Foreskin keratinocyte (primary cell): ENCODE measurements at places on chromosomes 13 and 19.

- DNase-seq = no peak
Measured at GRCh38 chr19:1007399-1008251, 7.4 kb downstream of the GRIN3B start.

GRCh38 chr19:31591258-31591657 lies 242.0 kb upstream of the TSHZ3 start:
- no peak for DNase-seq

- DNase-seq = no peak
Measured at GRCh38 chr13:57629391-57629804, 2.1 kb upstream of the PCDH17 start.

DNA sequence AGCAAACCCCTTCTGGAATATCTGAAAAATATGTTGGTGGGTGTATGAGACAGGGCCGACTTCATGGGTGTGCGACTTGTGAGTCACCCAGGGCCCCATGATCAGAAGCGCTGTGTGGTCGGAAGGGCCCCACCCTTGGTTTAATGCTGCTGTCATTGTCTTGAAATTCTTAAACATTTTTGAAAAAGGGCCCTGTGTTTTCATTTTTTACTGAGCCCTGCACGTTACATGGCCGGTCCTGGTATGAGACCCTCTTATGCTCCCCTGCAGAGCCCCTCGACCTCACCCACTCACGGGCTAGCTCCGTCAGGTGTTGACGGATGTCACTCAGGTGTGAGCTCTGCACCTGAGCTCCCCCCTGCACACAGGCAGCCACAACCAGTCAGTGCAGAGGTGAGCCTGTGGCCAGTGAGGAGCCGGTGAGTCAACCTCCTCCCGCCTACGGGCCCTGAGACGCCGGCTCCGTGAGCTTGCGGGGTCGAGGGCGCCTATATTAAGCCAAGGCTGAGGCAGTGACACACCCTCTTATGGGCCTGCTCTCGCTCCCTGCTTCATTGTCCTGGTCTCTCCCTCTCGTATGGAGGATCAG lies 27.7 kb downstream of the GADD45B start:
- peak; percentile 47 for DNase-seq

- peak; percentile 87 for DNase-seq
Measured at GRCh38 chr19:48656840-48657474, 11.0 kb upstream of the CA11 start.

GRCh38 chr19:7681340-7682174 lies 924 bp downstream of the TRAPPC5 start:
- peak; percentile 39 for DNase-seq

DNA sequence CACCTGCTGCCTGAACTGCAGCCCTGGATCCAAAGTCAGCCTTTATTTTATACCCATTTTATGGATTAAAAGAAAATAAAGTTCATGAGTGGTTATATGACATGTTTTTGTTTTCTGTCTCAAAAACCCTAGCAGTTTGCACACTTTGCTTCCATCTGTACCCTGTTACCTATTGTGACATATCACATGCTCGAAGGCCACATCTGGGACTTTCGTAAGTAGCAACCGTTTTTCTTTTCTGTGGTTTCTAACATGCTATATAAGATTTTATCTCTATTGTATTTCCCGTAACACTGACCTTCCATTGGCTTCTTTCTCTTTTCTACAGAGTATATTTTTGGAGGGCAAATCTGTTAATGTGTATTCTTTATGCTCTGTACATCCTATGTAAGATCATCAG lies 1007.2 kb downstream of the PCDH9 start:
- DNase-seq = no peak

- DNase-seq = no peak
Measured at GRCh38 chr19:40619333-40620160, 18.4 kb downstream of the LTBP4 start.

GRCh38 chr19:489418-490196 lies 6.7 kb upstream of the MADCAM1 start:
- DNase-seq = no peak

DNA sequence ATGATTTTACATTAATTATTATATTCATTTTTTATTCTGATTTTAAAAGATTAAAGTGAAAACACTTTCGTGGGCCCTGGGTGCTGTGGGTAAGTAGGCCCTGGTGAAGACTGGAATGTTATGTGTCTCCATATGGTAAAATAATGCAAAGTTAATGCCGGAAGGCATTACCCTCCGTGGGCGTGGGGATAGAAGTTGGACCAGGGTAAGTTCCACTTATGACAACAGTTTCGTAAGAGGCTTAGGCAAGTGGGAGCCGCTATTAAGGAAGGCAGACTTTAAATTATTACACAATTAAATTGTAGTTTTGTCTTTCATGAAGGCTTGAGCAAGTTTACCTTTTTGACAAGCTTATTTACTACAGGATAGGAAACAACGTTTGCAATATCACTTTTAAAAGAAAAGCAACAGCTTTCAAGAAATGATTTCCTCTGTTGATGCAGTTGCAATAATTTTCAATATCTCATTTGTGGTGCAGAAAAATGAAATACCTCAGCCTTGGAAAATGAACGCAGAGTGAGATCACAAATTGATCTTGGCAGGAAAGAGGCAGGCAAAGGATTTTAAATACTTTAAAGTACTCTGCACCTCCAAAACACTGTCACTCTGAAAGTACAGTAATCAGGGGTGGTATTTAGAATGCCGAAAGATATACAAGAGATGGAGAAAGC lies 310.6 kb downstream of the DCT start:
- DNase-seq = no peak
